ENCODE measurements at places on chromosomes 4 and X.

DNA sequence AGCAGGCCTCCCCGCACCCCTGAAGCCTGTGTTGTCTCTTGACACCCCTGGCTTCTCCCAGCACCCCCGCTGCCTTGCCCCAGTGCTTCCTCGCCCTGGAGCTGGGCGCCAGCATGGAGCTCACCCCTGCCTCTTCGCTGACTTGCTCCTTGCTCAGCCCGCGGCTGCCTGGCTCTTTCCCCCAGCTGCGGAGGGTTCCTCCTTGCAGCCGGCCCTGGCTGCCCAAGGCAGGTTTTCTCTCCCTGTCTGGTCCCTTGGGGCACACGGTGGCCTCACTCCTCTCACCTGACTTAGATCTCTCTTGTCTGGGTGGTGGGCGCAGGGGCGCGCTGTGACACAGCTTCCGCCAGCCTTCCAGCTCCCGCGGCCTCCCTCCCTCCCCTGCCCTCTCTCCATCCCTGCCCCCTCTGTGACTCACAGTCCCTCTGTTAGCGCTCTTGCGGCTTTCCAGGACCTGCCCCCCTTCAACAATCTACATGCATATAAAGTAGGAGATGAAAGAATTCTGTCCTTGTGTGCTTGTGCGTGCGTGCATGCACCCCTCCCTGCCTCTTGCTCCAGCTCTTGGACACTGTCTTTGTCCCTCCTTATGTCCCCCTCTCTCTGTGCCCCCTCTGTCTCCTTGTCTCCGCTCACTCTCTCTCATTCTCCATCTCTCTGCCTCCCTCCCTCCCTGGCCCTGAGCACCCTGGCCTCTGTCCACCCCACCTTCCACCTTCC is 2.2 kb downstream of the PLXNB3 start:
- DNase-seq, result no peak

DNA sequence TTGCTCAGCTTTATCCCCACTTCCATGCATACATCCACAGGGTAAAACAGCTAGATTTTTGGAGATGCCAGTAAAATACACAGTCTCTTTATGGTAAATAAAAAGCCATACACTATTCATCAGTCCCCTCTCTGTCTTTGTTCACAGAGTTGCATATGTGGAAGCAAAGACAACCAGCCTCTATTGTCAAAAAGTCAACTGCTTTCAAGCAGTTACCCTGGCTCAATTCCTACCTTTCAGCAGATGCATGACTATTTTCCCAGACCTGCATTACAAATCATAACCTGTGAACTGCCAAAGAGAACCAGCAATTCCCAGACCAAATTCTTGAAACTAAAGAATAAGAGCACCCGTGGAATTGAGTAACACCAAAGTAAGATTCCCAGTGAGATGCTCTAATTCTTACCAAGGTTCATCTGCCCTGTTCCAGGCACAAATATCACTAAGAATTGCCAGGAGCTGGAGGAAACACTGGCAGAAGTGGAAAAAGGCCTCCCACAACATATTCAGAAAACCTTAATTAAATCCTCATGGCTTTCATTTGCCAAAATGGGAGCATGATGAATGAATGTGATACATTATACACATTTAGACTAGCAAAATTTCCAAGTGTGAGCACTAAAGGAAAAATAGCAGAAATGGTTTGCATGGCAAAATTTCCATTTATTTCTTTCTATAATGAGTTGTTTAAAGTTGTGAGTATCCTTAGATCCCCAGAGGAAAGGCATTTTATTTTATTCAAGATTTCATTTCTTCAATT is 391.2 kb upstream of the ADGRL3 start:
- no peak for DNase-seq

GRCh38 chr4:3701736-3702560 is 64.2 kb upstream of the ADRA2C start:
- DNase-seq, result no peak

DNA sequence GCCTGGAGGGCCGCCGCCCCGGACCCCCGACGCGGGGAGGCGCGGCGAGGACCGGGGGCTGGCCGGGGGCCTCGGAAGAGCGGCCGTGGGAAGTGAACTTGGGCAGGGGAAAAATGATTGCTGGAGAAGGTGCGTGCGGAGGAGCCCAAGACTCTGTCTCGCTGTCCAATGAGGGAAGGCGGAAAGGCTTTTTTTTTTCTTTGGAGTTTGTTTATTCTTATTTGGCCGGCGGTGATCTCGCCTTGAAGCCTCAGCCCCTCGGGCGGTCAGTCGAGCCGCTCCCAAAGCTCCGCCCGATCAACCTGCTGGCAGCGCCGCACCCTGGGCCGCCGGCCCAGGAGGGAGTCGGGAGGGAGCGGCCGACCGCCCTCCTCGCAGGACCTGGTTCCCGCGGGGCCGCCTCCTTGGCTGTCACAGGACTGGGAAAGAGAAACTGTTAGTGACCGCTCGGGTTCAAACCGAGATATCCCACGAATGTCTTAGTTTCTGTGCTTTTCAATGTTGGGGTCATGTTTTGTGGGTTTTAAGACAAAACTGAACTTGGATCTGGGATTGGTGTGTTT is 2.5 kb downstream of the CPEB2 start:
- no peak for DNase-seq

- no peak for DNase-seq
Observed at GRCh38 chr4:5186271-5187064, 135.2 kb downstream of the STK32B start.

DNA sequence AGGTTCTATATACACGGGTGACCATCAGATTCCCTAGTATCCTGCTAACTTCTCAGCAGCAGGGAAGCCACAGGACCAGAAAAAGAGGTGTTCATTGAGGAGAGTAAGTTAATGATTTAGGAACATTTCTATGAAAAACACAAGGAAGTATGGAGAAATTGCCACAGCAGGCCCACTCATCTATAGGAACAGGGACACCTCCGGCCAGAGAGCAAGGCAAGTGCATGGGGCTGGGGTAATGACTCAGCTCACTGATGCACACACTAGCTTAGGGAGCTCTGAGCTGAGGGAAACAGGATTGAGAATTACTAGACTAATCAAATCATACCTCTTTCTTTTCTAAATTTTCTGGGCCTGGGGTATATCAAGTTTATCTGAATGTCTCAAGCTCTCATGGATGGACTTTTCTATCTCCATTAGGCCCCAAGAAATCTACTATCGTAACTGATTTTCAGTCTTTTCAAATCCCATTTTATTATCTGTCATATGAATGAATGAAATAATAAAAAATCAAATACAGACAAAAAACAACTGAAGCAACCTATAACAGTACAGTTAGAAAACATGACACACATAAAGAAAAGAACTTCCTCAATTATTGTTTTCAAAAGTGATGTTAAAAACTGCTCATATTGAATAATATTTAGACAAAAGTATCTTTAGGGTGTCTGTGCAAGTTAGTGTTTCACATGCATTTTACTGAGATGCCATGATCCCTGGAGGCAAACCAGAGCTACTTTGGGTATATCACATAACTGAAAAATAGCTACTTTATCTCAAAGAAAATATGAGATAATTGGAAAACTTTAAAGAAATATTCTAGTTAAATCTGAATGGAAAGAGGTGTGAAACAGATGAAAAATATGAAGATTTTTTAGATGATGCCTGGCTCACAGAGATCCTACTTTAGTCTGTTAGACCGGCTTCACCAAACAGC is 89.8 kb downstream of the FBXO8 start:
- DNase-seq, result no peak

DNA sequence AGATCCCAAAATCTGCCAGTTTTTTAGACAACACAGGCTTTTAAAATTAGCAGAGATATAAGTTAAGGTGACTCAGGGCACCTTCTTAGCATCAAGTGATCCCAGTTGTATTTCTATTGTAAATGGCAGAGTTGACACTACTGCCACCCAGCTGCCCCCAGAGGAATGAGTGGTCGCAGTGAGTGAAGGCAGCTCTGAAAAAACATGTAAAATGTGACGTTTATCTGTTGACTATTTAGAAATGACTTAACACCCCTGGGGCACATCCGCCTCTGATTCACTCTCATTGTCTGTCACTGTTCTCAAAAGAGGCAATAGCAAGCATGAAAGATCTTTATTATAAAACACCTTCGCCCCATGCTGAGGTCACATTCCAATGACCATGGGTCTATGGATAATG is 592.4 kb downstream of the ACTRT1 start:
- no peak for DNase-seq

- DNase-seq, result no peak
Observed at GRCh38 chr4:84718699-84719098, 135.8 kb downstream of the CDS1 start.

DNA sequence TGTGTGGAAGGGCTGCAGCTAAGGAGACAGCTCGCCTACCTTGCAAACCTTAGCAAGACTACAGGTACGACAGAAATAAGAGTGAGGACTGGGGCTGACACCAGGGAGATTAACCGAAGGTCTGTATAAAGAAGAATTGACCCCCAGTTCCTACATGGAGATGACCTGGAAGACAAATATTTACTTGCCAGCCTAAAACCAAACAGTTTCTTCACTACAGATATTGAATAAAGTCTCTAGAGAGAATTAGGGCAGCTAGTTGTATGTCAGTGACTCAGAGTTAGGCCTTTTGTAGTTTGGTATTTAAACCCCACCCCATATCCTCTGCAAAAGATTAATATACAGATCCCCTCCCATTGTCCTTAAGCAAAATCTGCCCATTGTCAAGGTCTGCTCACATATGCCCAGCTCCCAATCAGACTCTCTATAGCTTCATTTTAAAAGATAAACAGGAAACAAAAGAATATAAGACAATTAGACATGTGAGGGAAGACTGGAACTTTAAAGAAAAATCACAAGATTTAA is 28.1 kb upstream of the FRMPD3 start:
- no peak for DNase-seq

GRCh38 chrX:48801280-48802088 is at the start of gene HDAC6:
HDAC6 (plus strand) TSS chrX:48802067; CDS start chrX:48802693, 626 bp downstream.
- peak; percentile 87 for DNase-seq

DNA sequence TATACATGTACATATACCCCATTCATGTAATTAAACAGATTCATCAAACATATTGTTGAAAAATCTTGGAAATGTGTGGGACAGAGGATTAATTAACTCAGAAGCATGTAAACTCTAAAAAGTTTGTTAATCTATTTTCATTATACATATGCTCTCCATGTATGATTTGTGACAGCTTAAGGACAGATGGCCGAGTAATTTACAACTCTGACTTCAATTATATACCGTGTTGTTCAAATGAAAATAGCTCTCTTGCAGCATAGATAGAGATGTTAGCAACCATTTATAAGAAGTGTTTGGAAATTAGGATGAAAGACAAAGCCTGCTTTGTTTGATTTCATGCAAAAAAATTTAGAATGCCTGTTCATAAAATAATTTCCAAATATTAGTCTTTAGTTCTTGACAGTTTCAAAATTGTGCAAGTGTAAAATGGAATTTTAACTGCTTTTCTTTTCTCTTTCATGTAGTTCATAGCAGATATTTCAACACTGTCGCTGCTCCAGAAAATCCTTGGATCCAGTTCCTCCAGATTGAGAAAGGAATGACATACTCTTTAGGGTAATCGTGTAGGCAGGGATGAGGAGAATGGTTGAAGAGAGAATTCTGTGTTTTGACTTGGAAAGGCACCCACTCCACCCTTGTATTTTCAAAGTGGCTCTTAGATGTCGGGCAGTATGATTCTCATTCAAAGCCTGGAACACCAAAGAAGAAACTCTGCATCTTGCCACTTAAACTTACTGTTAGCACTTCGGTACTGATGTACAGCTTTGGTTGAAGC is 23.1 kb downstream of the AFF2 start:
- no peak for DNase-seq

DNA sequence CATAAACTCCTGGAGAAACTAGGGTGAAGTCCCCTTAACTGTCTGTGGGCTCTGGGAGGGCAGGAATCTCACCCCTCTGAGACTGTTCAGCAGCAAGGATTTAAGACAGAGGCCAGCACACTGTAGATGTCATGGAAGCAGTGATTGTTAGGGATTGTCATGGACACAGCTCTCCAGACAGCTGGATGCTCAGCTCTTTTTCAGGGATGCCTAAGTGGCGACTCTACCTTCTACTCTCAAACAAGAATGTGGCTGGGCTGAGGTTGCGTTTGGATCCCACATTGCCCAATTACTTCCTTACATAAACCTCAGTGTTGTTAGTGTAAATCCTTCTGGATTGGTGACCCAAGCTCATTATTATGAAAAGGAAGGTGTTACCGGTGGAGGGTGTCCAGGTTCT is 291.9 kb upstream of the VCX3A start:
- DNase-seq, result no peak

DNA sequence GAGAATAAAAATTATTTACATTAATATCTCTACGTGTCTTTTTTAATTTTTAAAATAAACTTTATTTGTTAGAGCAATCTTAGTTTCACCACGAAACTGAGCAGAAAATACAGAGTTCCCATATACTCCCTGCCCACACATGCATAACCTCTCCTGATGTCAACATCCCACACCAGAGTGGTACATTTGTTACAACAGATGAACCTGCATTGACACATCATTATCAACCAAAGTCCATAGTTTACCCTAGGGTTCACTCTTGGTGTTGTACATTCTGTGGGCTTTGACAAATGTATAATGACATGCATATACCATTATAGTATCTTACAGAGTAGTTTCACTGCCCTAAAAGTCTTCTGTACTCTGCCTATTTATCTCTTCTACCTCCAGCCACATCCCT is 110.6 kb upstream of the OTUD4 start:
- DNase-seq, result no peak

GRCh38 chr4:164221631-164222030 is 532.3 kb upstream of the SMIM31 start:
- no peak for DNase-seq

DNA sequence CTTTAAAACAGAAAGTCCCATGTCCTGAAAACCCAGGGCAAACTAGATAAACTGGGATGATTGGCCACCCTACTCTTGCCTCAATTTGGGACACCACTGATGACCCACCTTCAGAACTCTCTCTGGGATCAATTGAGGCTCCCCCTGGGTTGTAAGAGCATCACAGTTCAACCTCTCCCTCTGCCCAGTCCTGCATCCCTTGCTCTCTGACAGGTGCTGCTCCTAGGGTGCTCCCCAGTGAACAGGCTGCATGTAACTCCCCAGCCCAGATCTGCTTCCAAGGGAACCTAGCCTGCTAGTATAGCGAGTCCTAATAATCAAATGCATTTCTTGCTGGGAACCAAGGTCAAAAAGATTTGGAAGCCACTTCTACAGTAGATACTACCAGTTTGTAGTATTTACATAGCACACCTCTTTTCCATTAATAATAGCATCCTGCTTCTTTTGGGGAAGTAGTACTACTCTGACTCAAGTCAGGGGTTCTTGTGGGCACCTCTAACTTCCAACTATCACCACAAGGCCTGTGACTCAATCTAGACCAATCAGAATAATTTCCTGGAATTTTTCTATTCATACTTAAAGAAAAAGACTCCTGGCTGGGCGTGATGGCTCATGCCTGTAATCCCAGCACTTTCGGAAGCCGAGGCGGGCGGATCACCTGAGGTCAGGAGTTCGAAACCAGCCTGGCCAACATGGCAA is 42.1 kb upstream of the SPINK2 start:
- DNase-seq, result no peak

DNA sequence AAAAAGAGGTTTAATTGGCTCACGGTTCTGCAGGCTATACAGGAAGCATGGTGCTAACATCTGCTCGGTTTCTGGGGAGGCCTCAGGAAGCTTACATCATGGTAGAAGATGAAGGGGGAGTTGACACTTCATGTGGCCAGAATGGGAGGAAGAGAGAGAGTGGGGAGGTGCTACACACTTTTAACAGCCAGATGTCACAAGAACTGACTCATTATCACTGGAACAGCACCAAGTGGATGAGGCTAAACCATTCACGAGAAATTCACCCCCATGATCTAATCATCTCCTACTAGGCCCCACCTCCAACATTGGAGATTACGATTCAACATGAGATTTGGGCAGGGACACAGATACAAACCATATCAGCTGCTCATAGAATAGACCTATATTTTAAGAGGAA is 255.8 kb downstream of the OPHN1 start:
- DNase-seq, result no peak

GRCh38 chr4:3823496-3824341 is 57.5 kb downstream of the ADRA2C start:
- DNase-seq, result no peak
